NCI-H2107 (cell line): ENCODE measurements at places on chromosomes 13 and 19.

GRCh38 chr13:26422036-26422435 is 135.4 kb upstream of the WASF3 start:
- DNase-seq: no peak

GRCh38 chr19:52936954-52937325 is 13.7 kb upstream of the ZNF888 start:
- no peak for DNase-seq

GRCh38 chr19:50557009-50557613 is 11.1 kb downstream of the LRRC4B start:
- DNase-seq: no peak

- DNase-seq: no peak
Measured at GRCh38 chr13:39056018-39056417, 17.8 kb downstream of the NHLRC3 start.
